ENCODE measurements at places on chromosomes 3 and 15. TPM values are rescaled to one million over a fixed set of nuclear protein-coding genes. Genes with fewer than 3 reads are reported as not detected.

The CHRNA5 gene
- 32.6 TPM for total RNA-seq

The DPPA2 gene
- total RNA-seq: not detected

The MRPS25 gene
- total RNA-seq: 56.2 TPM

The LDHAL6B gene
- total RNA-seq: not detected

The KBTBD8 gene
- 0.48 TPM for total RNA-seq

The GREM1 gene
- 5.8 TPM for total RNA-seq

The IGF2BP2 gene
- total RNA-seq: 11.6 TPM

The ADPRH gene
- 2.3 TPM for total RNA-seq

The DNAH12 gene
- not detected for total RNA-seq

The RTP3 gene
- not detected for total RNA-seq

The CLASP2 gene
- total RNA-seq: 16.9 TPM

The EOMES gene
- 0.95 TPM for total RNA-seq

The STAB1 gene
- not detected for total RNA-seq

The SCAANT1 gene
- not detected for total RNA-seq

The DLEC1 gene
- not detected for total RNA-seq

The GOLGA8S gene
- total RNA-seq: 0.12 TPM

The FAIM gene
- total RNA-seq: 24.7 TPM

The CPN2 gene
- not detected for total RNA-seq

The VILL gene
- total RNA-seq: not detected

The ADAMTS9 gene
- total RNA-seq: 0.78 TPM

The POC1A gene
- 19.2 TPM for total RNA-seq

The DGKG gene
- 7.6 TPM for total RNA-seq

The CD96 gene
- not detected for total RNA-seq

The PAK6 gene
- 0.09 TPM for total RNA-seq

The CNTN3 gene
- not detected for total RNA-seq

The ACTC1 gene
- total RNA-seq: 0.27 TPM

The SPINK8 gene
- total RNA-seq: not detected

The IL12A gene
- 0.94 TPM for total RNA-seq

The CGNL1 gene
- total RNA-seq: 0.93 TPM

The FSTL1 gene
- total RNA-seq: 76.2 TPM

The SPSB4 gene
- total RNA-seq: 0.38 TPM

The CD200 gene
- not detected for total RNA-seq

The ALG1L2 gene
- total RNA-seq: not detected

The CCDC39 gene
- total RNA-seq: not detected

The SLC9C1 gene
- total RNA-seq: not detected

The ARL14 gene
- 0.93 TPM for total RNA-seq

The LRRC49 gene
- total RNA-seq: 8.3 TPM

The GRIP2 gene
- 0.52 TPM for total RNA-seq

The FAM3D gene
- total RNA-seq: not detected

All from A549 treated with ZK216348 at 1 μM for 4 hours (cell line).